ENCODE measurements at places on chromosomes 3 and 15.

- DNase-seq: no peak
These were observed 26.1 kb downstream of the RPL39L start for GRCh38 chr3:187112934-187113793.

- peak; percentile 18 for DNase-seq
These were observed 106.1 kb downstream of the EOMES start for GRCh38 chr3:27616031-27616430.

DNA sequence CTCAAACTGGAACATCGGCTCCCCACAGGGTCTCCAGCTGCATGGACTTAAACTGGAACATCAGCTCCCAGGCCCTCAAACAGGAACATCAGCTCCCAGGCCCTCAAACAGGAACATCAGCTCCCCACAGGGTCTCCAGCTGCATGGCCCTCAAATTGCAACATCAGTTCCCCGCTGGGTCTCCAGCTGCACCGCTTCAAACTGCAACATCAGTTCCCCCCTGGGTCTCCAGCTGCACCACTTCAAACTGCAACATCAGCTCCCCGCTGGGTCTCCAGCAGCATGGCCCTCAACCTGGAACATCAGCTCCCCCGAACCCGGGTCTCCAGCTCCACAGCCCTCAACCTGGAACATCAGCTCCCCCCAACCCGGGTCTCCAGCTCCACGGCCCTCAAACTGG, 82.0 kb downstream of the TFRC start:
- no peak for DNase-seq

DNA sequence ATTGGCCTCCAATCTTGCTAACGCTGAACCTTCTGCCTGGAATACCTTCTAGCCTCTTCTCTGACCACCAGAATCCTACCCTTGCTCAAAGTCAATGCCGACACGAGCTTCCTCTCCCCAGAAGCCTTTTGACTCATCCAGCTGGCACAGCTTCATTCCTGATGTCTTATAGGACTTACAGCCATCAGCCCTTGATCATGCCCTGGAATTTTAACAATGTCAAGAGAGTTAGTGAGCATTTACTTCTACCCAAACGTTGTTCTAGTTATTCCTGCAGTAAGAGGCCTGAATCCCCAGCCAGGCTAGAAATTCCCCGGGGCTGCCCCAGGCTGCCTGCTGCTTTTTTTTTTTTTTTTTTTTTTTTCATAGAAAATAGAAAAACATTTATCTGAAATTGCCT, 3.9 kb downstream of the CYP1A2 start:
- no peak for DNase-seq

- no peak for DNase-seq
These were observed 62.4 kb upstream of the SIAH2 start for GRCh38 chr3:150825192-150825915.
